DMS 273 treated with DMSO at 0.1 percent for 48 hours (cell line): ENCODE measurements at places on chromosomes 13 and 19.
A peak's percentile ranks its signal among the peaks of the same experiment; 100 is the strongest.

DNA sequence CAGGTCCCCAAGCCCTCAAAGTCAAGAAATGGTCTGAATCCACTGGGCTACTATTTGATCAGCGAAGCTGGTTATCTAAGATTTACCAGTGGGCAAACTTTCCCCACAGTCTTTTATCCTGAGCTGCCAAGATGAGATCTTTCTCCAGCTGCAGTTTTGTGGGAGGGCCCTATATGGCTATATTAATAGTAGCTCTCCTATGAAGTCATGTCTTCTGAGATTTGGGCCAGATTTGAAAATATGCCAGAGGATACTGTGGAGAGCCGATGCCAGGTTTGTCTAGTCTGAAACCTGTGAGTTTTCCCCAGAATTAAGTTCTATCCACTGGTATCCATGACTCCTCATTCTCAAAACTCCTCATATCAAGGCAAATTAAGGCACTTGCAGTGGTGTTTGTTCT is 173.2 kb downstream of the FLT1 start:
- no peak for DNase-seq

DNA sequence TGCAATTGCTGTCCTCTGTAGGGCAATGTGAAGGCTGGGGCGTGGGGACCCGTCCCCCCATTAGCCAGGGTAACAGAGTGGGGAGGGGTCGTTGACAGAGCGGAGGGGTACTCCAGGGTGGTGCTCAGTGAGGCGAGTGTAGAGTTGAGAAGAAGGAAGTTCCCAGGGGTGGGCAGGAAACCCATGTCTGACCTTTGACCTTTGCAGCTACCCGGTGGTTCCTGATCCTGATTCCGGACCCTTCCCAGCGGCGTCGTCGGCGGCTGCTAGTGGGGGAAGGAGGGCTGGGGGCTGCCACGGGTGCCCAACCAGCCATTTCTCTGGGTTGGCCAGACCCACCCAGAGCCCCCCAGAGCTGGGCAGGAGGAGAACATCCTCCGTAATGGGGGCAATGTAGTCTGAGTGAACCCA is 2.1 kb upstream of the PLVAP start:
- DNase-seq: no peak

GRCh38 chr19:48230555-48231129 is 25.1 kb downstream of the CARD8 start:
- DNase-seq: no peak

GRCh38 chr13:44336934-44337333 is 36.7 kb upstream of the SERP2 start:
- DNase-seq: no peak

GRCh38 chr13:42381165-42381425 is 109.1 kb downstream of the AKAP11 start:
- DNase-seq: no peak

DNA sequence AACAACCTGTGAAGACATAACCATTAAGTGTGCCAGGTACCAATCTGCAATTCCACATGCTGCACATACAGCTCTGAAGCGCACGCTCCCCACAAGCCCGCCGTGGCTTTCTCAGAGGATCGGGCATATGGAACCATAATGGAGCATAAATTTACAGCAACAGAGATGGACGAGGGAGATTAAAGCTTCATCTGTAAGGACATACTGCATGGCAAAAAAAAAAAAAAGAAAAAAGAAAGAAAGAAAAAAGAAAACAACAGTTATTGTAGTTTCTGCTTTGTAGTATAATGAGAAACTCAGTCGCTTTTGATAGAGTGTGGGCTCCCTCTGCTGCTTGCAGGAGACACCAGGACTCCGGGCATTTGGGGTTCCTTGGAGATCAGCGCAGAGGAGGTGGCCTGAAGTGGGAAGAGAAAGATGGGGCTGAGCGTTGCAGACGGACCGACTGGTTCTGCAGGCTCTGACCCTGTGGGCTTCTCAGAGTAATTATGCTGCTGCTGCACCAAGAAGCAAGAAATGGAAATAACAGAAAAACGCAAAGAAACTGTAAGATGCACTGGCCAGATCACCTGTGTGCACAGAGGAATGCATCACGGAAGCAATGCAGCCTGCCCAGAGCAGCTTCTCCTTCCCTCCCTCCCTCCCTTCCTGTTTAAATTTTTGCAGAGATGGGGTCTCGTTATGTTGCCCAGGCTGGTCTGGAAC is 10.8 kb upstream of the PDCD5 start:
- peak; percentile 53 for DNase-seq

- DNase-seq: no peak
Observed at GRCh38 chr13:23919006-23919405, 21.7 kb upstream of the C1QTNF9B start.

DNA sequence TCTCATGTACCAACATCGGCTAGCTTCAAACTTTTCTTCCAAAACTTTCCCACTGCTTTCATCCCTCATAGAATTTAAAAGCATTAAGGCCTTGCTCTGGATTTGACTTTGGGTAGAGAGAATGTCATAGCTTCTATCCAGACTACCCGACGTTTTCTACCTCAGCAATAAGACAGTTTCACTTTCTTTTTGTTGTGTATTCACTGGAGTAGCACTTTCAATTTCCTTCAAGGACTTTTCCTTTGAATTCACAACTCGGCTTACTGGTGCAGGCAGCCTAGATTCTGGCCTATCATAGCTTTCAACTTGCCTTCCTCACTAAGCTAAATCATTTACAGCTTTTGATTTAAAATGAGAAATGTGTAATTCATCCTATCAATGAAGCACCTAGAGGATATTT is 420.4 kb upstream of the GPC6 start:
- no peak for DNase-seq

DNA sequence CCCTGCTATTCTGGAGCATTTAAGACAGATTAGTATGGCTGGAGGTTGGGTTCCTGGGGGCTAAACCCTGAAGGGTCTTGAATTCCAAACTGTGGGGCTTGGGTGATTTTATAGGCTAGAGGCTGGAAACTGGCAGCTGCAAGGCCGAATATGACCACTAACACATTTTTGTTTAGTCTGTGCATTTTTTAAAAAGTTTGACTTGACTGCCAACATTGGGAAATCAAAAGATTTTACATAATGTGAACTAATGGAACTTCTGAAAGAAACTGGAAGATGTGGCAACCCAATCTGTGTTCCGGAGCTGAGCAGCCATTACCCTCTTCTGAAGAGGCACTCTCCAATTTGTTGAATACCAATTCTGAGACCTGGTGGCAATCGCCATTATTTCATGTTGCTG is 5.1 kb downstream of the ZNF784 start:
- DNase-seq: no peak

- no peak for DNase-seq
Observed at GRCh38 chr13:79869326-79869725, 388.4 kb downstream of the NDFIP2 start.

DNA sequence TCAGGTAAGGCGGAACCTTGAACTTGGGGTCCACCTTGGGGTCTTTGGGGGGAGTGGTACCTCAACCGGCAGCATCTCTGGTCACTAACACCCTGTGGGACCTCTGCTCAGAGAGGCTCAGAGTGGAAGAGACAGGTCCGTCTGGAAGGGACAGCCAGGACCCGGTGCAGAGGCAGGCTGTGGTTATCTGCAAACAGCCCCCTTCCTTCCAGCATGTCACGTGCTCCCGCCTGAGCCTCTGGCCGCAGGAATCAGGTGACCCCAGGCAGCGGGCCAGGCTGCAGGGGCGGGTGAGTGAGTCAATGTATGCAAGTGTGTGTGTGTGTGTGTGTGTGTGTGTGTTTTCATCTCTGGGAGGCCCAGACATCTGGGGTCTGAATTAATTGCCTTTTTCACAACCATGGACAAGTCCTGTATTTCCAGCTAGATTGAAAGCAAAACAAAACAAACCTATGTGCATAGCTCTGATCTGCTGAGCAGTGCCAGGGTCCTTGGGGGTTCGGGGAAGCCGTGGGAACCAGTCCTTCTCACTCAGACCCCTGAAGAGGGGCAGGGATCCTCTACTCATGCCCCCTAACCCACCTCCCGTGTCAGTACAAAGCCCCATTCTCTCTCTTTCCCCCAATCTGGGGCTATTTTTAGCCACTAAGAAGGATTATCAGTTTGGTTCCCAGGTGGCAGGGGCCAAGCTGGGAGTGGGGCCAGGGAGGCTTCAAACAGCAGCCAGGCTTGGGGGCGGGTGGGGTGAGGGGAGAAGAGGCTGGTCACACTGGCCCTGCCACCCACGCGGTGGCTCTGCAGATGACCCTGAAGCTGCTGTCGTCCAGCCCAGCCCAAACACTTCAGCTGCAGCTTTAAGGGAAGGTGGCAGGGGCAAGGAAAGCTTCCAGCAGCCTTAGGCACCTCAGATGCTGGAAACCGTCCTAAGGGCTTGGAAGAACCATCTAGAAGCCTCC is 31.4 kb downstream of the CERS4 start:
- DNase-seq: peak; percentile 92

DNA sequence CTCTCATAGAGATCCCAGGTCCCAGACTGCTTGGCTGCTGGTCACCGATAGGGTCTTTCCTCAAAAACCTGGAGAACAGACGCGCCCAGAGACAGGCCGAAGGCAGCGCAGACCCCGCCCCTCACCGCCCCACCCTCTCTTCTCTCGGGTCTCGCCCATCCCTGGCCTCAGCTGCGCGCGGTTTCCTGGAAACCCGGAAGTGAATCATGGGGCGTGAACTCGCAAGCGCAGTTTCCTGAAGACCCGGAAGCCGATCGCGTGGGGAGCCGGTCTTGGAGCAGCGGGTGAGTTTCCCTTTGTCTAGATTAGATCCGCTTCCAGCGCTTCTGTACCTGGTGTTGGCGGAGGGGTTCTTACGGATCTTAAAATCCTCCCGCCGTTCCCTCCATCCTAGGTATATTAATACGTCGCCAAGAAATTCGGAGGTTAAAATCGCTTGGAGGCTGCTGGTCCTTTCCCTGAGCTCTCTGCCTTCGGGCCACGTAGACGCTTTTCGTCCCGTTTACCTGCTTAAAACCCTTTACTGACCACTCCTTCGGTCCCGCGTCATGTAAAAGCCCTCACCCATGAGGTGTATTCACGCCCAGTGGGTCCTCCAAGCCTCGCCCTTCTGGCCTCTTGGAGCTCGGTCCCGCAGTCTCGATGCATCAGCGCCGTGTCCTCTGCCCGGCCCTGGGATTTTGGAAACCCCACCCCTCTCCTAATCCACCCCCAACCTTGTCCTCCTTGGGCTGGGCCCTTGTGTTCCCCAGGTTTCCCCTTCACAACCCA is at the start of gene ZNF578:
Gene ZNF578, plus strand, starts transcription at position 230 of the 771 bp plus-strand sequence. CDS start 48,293 bp downstream, outside the sequence.
- peak; percentile 1 for DNase-seq

DNA sequence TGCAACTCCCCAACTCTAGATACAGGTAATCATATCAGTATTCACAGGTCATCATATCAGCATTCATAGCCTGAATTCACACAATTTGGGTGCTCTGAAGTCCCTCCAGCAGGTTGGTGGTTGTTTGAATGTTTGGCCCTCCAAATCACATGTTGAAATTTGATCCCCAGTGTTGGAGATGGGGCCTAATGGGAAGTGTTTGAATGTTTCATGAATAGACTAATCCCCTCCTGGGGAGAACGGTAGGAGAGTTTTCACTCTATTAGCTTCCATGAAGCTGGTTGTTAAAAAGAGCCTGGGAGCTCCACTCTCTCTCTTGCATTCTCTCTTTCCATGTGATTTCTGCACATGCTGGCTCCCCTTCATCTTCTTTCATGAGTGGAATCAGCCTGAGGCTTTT is 288.6 kb upstream of the PCDH9 start:
- no peak for DNase-seq

DNA sequence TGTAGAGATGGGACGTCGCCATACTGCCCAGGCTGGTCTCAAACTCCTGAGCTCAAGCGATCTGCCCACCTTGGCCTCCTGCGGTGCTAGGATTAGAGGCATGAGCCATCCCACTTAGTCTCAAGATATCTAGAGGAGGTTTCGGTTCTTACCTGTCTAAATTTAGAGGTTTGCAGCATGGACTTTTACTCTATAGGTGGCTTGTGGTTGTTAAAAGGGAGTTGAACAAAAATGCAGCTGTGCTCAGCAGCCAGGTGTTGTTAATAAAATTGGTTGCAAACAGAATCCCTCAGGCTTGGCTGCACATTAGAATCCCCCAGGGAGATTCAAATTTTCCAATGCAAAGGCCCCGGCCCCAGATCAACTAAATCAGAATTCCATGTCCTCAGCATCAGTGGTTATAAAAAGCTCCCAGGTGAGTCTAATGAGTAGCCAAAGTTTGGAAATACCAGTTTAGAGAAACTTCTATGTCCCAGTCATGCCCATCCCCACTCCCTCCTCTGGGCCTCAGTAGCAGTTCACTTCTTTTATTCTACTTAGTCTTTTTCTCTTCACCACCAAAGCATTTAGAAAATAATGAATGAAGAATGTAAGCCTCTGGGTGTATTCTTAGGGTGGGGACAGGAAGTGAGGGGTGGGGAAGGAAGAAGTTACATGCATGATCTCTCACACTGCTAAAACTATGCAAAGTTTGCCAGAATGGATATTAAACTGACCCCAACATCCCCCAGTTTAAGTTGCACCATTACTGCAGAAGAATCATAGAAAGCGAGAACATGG is 471.0 kb downstream of the COG6 start:
- no peak for DNase-seq

- no peak for DNase-seq
Observed at GRCh38 chr19:7596211-7596937, 711 bp downstream of the CAMSAP3 start.

GRCh38 chr13:54573186-54573585 is 1544.6 kb downstream of the OLFM4 start:
- DNase-seq: no peak

DNA sequence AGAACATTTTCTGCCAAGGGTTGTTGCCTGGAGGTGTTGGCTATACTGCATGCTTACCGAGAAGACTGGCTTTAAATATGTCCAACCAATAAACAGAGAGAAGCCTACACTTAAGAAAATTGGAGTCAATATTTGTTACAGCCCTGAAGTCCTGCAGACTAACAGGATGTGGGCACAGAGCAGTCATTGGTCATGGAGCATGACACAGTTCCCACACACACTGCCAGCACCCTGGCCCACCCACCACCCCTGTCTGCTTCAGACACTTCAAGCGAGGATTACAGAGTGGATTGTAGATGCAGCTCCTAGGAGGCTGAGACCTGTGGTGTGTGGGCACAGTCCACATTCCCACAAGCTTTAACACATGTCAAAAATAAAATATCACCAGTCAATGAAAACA is 21.0 kb upstream of the SERP2 start:
- no peak for DNase-seq
